ENCODE measurements at places on chromosomes 6 and 20.

DNA sequence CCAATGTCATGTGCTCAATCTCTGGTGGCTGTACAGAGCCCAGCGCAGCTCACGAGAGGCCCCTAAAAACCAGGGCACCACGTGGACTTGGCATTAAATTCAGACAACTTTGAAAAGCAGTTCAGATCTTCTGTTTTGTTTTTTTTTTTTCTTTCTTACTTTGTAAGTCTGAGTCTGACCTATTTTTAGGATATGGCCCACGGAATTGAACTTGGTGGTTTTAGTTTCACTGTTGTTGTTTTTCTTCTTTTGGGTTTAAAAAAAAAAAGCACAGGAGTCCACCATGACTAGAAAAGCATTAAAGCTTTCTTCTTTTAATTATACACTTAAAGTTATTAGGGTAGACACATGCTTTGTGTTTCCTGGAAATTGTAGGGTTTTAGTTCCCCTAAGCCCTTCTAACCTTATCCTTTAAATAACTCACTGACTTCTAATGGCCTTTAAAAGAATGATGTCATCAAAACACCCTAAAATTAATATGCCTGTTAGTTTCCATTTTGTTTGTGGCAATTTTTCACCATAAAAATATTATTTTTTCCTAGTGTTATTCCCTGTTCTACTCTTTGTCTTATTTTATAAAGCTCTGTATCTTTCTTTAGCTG lies 48.5 kb upstream of the CCN2 start:
- no peak for DNase-seq

DNA sequence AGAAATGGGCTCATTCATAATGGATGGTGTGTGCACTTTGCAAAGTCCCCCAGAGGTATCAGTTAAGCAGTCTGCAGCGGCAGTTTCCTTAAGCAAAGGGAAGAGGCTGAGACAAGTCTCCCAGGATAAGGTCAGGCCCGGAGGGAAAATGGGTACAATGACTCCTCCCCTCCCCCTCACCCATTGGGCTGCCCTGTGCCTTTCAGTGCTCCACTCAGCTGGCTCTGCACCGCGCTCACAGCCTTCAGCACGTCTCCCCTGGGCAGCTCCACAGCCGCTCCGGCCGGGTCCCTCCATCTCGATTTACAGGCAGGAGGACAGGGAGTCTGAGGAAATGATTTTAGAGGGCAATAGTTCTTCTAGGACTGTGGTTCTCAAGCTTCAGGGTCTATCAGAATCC lies 264.8 kb downstream of the LRFN2 start:
- no peak for DNase-seq

- DNase-seq: no peak
Observed at GRCh38 chr6:2140438-2141128, 104.8 kb downstream of the GMDS start.

- DNase-seq: no peak
Observed at GRCh38 chr6:159063549-159063948, 18.8 kb upstream of the TAGAP start.

GRCh38 chr6:157186785-157187181 lies 136.5 kb downstream of the TMEM242 start:
- DNase-seq: no peak

GRCh38 chr6:145865595-145865994 lies 51.0 kb upstream of the FBXO30 start:
- DNase-seq: no peak

DNA sequence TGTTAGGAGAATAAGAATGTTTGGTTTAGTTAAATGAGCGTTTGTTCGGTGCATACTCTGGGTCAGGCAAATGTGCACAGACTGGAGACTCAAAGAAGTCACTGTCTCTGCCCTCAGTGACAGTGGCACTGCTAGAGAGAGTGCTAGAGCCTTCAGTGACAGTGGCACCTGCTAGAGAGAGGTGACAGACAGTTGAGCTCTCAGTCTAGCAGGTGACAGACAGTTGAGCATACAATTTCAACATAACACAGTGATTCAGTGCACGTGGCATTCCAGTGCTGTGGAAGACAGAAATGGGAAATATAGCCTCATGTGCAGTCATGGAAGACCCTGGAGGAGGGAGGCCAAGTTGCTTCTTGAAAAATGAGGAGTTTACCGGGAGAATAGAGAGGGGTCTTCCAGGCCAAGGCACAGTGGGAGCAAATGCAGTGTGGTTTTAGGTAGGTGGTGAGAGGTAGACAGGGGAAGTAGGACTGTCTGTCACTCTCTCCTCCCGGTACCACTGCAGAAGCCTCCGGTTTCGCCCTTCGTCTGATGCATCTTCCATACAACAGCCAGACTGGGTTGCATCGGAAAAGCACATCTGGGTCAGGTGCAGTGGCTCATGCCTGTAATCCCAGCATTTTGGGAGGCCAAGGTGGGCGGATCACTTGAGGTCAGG lies 107.9 kb upstream of the CLDN20 start:
- DNase-seq: no peak

GRCh38 chr20:48784273-48784641 lies 43.5 kb downstream of the PREX1 start:
- no peak for DNase-seq

- no peak for DNase-seq
Observed at GRCh38 chr20:4542270-4542669, 179.4 kb upstream of the PRND start.

- DNase-seq: no peak
Observed at GRCh38 chr20:24747010-24747712, 201.9 kb upstream of the CST7 start.

DNA sequence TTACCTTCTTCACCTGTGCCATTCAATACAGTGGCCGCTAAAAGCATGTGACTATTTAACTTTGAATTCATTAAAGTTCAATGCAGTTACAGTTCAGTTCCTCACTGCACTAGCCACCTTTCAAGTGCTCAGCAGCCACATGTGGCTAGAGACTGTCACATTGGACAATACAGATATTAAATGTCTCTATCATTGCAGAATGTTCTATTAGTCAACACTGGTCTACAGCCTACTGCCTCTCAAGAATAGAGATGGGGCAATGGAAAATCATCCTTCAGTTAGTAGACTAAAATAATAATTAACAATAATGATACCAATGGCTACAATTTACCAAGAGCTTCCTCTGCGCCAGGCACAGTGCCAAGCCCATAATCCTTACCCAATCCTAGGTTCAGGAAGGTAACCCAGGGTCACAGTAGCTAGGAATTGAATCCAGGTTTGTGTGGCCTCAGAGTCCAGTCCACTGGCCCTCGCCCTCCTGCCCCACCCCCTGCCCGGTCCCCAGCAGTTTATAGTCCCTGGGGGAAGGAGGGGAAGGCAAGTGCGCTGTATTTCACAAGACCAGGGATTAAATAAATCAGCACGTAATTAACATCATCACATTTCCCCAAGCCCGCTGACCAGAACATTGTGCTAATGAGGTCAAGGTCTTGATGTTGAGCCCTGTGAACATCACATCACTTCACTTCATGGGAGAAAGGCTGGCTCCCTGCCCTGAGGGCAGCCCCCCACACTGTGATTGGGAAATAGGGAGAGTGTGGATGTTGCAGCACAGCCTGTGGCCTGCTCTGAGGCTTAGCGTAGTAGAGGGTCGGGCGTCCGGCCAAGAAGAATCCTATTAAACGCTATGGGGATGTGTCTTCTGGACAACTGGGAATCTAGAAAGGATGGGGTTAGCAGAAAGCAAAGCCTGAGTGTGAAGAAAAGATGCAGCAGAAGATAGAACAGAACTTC lies 147.2 kb downstream of the VEGFA start:
- DNase-seq: peak; percentile 46

DNA sequence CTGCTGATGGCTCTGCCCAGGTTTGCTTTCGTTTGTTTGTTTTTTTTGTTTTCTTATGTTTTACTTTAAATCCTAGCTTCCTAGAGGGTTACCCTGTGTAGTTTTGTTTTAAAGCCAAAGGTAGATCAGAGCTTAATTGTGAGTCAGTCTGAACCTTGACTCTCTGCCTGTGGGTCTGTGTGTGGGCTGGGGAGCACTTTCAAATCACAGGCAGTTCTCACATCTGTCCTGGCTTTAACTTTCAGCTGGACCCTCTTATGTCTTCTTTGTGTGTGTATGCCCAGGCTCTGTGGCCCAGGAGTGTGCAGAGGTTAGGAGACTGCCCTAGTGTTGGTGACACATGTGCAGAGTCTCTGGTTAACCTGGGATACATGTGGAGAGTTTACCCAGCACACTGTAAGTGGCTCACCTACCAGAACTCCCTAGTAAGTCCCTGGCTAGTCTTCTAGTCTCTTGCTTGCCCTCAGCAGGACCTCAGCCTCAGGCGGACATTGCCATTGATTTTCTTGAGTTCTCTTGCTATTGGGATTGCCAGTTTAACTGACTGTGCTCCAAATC lies 19.0 kb downstream of the HIVEP1 start:
- no peak for DNase-seq

- DNase-seq: no peak
Observed at GRCh38 chr20:16647875-16648597, 74.8 kb upstream of the KIF16B start.

- DNase-seq: no peak
Observed at GRCh38 chr6:13117570-13117969, 210.8 kb downstream of the TBC1D7 start.

GRCh38 chr6:83867527-83868161 lies 8.2 kb downstream of the CYB5R4 start:
- DNase-seq: peak; percentile 8

DNA sequence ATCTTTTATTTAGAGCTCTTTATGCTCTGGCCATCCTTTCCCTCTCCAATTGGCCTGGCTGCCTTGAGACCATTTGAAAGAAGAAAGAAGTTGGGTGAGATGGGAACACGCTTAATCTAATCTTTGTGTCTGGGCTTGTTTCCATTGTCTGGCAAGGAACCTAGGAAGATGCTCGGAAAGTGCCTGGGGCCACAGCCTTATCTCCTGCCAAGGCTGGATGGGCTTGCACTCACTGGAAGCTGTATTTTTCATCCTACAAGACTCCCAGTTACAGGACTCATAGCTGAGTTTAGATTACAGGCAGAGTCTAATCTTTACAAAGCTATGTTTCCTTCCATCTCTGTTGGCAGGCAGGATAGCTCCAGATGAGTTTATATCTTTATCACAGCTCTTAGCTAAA lies 33.1 kb upstream of the CDYL start:
- DNase-seq: no peak

- DNase-seq: no peak
Observed at GRCh38 chr20:58544891-58545290, 29.7 kb upstream of the APCDD1L start.

DNA sequence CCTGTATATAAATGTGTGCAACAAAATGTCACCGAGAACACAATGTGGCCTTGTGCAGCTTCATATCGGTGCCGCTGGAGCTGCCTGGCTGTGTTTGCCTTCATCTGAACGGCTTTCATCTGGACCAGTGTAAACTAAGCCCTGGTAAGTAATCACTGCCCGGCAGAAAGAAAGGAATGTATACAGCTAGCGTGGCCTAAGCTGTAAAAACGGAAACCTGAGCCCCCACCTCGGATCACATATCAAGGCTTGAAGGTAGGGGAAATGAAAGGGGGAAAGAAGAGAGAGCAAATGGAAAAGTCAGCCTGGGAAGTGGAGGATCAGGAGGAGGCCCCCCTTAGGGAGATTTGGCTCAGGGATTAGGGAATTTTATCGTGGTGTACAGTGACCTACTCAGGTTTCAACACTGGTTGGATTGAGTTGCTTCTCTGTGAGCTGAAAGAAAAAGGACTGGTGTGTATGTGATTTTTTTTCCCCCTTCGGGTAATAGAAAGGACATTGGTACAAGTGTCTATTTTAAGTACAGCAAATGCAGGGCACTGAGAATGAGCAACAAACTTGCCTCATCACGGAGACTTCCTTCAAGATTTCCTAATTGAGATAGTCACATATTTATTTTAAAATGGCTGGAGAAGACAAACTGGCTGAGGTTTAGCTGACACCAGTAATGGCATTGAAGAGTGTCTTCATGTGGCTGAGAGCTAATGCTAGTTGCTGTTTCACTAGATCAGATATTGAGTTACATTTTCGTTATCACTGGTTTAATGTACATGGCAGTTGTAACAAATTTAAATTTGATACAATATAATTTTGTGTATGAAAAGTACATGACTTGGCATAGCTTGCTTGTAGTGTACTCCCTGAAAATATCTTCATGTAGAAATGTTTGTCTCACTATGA lies 3.5 kb downstream of the SOBP start:
- DNase-seq: no peak

DNA sequence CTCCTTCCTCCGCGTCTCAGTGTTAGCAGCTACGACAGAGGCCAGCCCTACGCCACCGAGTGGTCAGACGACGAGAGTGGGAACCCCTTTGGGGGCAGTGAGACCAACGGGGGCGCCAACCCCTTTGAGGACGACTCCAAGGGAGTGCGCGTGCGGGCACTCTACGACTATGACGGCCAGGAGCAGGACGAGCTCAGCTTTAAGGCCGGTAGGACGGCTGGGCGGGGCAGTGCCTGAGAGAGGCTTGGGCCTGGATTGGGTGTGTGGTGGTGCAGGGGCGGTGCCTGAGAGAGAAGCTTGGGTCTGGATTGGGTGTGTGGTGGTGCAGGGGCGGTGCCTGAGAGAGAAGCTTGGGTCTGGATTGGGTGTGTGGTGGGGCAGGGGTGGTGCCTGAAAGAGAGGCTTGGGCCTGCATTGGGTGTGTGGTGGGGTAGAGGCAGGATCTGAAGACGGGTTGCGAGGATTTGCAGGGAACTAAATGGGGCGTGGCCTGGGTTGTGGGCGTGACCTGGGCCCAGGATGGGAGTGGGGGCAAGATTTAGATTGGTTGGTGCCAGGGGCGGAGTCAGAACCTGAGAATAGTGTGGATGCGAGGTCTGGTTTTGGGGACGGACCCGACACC lies 24.4 kb downstream of the SPDEF start:
- DNase-seq: no peak

- DNase-seq: peak; percentile 52
Observed at GRCh38 chr6:24522228-24523176, 27.7 kb downstream of the ALDH5A1 start.

DNA sequence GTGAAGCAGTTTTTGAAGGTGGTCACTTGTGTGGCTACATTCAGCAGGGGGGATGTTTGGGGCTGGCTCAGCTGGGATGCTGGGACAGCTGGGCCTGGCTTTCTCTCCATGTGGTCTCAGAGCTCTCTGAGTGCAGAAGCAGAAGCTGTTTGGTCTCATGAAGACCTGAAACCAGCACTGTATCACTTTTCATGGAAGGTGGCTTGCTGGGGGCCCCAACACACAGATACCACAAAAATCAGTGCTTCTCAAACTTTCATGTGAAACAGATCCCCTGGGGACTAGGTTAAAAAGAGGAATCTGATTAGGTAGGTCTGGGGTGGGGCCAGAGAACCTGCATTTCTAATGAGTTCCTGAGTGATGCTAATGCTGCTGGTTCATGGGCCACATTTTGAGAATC lies 347.3 kb downstream of the DHX35 start:
- no peak for DNase-seq

DNA sequence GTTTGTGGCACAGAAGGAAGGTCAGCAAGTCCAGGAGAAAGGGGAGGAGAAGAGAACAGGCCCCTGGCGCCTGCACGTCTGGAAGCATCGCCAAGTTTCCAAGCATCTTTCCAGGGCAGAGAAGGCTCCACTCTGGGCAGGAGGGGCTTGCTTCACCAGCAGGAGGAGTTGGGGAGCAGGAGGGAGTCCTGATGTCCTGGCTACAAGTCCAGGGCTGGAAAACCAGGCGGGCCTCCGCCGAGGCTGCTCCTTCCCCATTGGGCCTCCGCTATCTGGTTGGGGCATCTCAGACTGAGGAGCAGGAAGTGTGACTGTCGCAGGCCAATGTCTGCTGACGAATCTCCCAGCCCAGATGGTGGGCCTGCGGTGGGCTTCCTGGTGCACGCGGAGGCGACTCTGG lies 421.9 kb downstream of the PREX1 start:
- no peak for DNase-seq

- no peak for DNase-seq
Observed at GRCh38 chr20:34472246-34472925, 43.8 kb upstream of the DYNLRB1 start.

Data from COR-L47 (cell line).